ENCODE measurements at places on chromosomes 4 and X.

DNA sequence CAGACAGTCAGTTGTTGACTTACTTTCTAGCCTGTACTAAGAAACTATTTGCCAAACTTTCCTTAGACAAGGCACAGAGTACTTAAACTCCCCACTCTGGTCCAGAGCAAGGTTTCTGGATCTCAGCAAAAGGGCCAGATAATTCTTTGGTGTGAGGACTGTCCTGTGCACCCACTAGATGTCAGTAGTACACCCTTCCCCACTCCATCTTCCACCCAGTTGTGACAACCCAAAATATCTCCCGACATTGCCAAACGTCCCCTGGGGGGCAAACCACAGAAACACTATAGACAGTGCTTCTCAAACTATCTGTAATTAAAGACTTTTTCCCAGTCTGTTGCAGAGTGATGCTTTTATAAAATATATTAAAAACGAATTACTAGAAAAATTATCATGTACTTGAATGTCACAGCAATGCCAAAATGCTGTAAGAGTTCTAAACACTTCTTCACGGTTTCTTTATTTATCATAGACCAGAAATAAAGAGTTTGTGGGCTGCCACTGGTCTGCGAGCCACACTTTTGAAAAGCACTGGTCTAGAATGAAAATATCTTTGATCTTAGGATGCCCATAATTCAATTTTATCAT lies 203.5 kb downstream of the PRDM5 start:
- DNase-seq: no peak

DNA sequence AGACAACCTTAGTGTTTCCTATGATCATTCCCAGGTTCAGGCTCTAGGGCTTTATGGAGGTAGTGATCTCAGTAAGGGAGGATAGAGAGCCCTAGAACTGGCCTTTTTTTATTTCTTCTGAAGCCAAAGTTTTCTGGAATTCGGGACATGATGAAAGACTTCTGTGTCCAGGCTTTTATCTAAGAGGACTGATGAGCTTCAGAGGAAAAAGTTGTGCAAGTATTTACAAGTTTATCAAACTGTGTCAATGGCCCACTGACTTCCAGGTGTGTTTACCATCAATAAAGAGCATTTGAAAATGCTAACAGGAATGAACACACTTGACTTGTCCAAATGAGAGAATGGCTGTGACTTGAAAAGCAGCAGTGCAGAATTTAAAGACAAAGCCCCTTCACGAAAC lies 254.6 kb downstream of the DCTD start:
- DNase-seq: no peak

- no peak for DNase-seq
Observed at GRCh38 chr4:118225511-118225910, 127.3 kb downstream of the PRSS12 start.

GRCh38 chr4:14841801-14842768 lies 160.2 kb upstream of the CPEB2 start:
- DNase-seq: no peak

- no peak for DNase-seq
Observed at GRCh38 chrX:24377195-24377594, 16.8 kb downstream of the SUPT20HL1 start.

DNA sequence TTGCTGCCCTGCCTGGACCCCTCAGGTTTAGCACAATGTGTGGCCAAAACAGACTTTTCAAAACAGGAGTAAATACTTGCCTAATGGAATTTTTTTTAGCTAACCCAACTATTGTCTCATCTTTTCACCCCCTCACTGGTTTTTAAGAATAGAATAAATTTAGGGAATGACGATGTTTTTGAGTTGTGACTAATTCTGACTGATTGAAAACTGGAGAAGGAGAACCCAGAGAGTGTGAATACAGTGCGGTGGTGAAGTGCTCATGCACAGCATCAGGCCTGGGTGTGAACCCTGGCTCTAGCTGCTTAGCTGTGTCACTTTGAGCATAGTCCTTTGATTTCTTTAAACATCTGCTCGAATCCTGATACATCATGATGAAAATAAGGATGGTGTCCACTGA lies 10.5 kb downstream of the ANTXR2 start:
- no peak for DNase-seq

Measured in NCI-H2171 (cell line).